Stomach (tissue), 19 donors: ENCODE measurements at places on chromosomes 16 and 17. TPM values are rescaled to one million over a fixed set of nuclear protein-coding genes. Genes with fewer than 3 reads are reported as not detected.

Gene KCNJ18
- not detected for polyA plus RNA-seq

Gene HID1
- polyA plus RNA-seq: 69.5 TPM

Gene KRT34
- 0.20 TPM for polyA plus RNA-seq

Gene FOXC2
- polyA plus RNA-seq: 0.12 TPM

Gene METRNL
- polyA plus RNA-seq: 35.9 TPM

Gene CDH15
- polyA plus RNA-seq: not detected

Gene AURKB
- 10.7 TPM for polyA plus RNA-seq

Gene AOC2
- 0.55 TPM for polyA plus RNA-seq
